ENCODE measurements at places on chromosomes 4 and X.

GRCh38 chr4:56326363-56326762 lies 60.9 kb downstream of the AASDH start:
- no peak for DNase-seq
- no peaks in the 10 kb centered on the region for H3K4me1 ChIP-seq

GRCh38 chr4:152310257-152310656 lies 225.6 kb downstream of the FBXW7 start:
- no peak for DNase-seq
- no peaks in the 10 kb centered on the region for H3K36me3 ChIP-seq
- no peaks in the 10 kb centered on the region for H3K27me3 ChIP-seq
- no peak overlapping the region for H3K4me3 ChIP-seq
- no peaks in the 10 kb centered on the region for H3K4me1 ChIP-seq
- no peak overlapping the region for H3K27ac ChIP-seq

DNA sequence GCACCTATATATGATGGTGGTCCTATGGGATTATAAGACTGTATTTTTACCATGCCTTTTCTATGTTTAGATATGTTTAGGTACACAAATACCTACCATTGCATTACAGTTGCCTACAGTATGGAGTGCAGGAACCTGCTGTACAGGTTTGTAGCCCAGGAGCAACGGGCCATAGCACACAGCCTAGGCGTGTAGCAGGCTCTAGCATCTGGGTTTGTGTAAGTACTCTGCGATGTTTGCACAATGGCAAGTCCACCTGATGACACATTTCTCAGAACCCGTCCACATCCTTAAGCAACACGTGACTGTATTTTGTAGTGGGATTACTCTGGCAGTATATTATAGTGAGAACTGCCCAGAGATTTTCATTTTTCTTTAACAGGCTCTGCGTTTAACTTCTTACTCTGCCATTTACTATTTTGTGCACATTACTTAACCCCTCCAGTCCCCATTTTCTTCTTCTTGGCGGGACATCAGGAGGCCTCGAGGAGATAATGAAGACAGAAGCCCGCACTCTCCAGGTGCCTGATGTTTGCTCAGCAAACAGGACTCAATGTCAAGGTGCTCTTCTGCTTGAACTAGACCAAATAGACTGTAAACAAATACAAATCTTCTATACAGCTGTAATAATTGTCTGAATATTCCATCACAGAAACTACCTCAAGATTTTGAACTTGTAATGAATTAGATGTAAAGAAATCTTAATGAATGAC lies 102.0 kb upstream of the PDLIM3 start:
- DNase-seq: no peak
- H3K27me3 ChIP-seq: peaks cover 16% of the 10 kb centered on the region
- no peak overlapping the region for H3K4me3 ChIP-seq
- H3K4me1 ChIP-seq: peaks cover 11% of the 10 kb centered on the region

DNA sequence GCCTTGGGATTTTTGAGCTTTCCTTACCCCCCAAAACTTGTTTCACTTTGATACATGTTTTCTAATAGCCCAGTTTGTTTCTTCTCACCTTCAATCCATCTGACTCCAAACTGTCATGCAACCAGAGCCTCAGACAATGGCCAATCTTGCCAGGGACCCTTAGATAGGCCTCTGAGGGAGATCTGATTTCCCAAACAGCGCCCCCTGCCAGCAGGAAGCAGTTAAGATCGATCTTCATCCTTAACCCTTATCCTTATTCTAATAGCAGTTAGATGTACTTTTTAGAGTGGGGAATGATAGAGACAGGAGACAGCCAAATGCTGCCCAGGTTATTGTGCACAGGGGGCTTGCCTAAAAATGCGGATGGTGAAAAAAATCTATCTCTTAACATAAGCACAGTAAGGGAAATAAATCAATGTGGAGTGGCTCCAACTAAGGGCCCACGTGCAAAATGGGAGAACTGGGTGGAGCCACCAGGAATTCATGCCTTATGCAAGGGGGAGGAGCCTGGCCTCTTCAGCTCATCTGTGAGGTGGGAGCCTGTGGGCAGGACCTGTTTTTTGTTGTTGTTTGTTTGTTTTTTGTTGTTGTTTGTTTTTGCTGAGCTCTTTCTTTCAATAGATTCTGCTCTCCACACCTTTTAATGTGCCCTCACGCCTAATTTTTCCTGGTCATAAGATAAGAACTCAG lies 833.6 kb upstream of the AGA start:
- DNase-seq: no peak
- no peaks in the 10 kb centered on the region for H3K27me3 ChIP-seq
- H3K27ac ChIP-seq: no peak overlapping the region
- H3K36me3 ChIP-seq: no peaks in the 10 kb centered on the region
- H3K4me3 ChIP-seq: no peak overlapping the region
- H3K4me1 ChIP-seq: no peaks in the 10 kb centered on the region

DNA sequence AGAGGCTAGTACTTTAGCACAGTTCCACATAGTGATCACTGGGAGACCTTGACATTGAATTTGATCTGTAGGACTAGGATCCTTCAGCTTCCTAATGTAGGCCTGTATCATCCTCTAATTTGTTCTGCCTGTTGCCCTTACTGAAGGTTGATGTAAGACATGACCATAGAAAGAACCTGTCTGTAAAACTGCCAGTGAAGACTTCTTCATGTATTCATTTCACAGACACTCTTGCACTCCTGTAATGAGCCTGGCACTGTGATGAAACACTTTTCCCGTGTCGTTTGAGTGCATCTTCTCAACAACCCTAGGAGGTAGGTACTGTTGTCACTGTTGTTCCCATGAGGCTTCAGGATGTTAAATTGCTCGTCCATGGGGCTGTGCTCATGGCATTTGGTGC lies 14.7 kb downstream of the RAB9A start:
- no peaks in the 10 kb centered on the region for H3K36me3 ChIP-seq
- no peak overlapping the region for H3K27ac ChIP-seq
- DNase-seq: no peak
- H3K27me3 ChIP-seq: no peaks in the 10 kb centered on the region

GRCh38 chr4:118417325-118417724 lies 64.5 kb upstream of the PRSS12 start:
- no peaks in the 10 kb centered on the region for H3K36me3 ChIP-seq
- no peak for DNase-seq
- H3K4me1 ChIP-seq: no peaks in the 10 kb centered on the region
- no peaks in the 10 kb centered on the region for H3K27me3 ChIP-seq

DNA sequence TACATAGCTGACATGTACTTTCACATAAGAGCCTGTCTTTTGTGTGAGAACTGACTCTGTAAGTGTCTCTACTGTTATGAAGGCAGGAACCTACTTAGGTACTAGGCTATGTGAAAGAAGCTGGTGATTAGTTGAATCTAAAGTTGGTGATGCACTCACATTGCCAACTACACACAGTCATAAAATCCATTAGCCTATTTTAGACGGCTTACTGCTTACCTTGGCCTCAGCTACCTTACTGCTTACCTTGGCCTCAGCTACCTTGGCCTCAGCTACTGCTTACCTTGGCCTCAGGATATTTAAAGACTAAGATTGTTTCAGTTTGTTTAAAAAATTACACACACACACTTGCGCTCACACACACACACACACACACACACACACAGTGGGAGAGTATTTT lies 549.7 kb downstream of the IL1RAPL1 start:
- DNase-seq: no peak
- no peaks in the 10 kb centered on the region for H3K36me3 ChIP-seq
- H3K27ac ChIP-seq: no peak overlapping the region
- no peak overlapping the region for H3K4me3 ChIP-seq
- no peaks in the 10 kb centered on the region for H3K27me3 ChIP-seq
- no peaks in the 10 kb centered on the region for H3K4me1 ChIP-seq

DNA sequence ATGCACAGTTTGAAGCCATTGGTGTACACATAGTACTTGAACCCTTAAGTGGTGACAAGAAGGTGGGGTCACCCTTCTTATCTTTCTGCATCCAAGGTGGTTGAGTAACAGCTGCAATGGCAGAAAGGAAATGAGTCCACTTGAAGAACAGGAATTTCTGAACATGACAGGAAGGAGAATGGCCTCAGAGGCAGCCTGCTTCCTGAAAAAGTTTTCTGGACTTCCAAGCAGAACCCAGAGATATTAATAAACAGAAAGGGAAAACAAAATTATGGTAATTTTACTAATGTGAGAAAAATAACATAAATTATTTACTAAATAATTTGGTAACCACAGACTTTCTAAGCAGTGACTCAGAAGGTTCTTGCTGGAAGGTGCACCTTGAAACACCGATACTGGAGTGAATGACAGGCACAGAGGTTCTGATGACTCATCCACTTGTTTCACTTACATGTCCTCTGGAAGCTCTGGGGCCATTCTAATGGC lies 119.9 kb upstream of the HS3ST1 start:
- DNase-seq: no peak
- H3K36me3 ChIP-seq: no peaks in the 10 kb centered on the region
- H3K27ac ChIP-seq: no peak overlapping the region
- H3K27me3 ChIP-seq: no peaks in the 10 kb centered on the region
- peaks cover 8% of the 10 kb centered on the region for H3K4me1 ChIP-seq
- H3K4me3 ChIP-seq: no peak overlapping the region

DNA sequence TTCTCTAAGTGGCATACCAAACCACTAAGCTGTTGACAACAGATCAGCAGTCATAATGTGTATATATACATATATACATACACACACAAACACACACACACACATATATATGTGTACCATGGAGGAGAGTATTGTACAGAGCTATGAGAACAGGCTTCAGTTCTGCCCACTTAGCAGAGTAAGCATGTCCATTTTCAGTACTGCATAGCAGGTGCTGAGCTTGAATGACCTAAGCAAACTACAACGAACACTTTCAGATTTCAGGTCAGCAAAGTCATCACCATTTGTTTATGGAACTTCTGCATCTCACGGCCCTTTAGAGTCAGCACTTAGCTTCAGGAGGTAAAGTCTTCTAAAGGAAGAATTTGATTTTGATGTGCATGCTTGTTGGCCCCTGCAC lies 735.8 kb upstream of the ATOH1 start:
- H3K27ac ChIP-seq: no peak overlapping the region
- no peaks in the 10 kb centered on the region for H3K4me1 ChIP-seq
- H3K36me3 ChIP-seq: no peaks in the 10 kb centered on the region

DNA sequence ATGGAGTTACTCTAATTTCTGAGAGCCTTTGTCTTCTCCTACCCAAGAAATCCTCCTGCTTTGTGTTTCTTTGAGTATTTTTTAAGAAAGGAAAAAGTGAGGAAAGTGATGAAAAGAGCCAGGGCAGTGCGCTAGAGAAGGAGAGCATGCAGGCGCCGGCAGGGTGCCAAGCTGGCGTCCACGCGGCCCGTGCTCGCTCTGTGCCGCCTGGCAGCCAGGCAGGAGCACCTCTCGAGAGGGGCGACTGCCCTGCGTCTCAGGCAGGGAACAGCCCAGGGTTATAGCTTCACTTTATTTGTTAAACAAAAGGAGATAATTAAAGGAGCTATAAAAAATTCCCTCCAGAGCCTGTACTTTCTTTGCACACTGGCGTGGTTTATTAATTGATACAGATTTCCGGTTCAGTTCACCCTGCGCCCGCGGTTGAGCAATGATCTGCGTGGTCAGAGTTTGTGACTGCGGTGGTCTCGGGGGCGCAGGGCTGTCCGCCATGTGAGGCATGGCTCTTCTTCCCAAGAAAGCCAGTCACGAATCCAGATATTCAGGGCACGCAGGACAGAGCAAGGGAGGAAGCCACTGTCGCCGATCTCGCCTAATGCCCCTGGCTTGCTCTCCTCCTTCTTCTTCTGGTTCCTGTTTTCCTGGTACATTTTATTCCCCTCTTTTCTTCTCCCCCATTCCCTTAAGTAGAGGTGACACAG lies 110.8 kb upstream of the PAQR3 start:
- H3K27me3 ChIP-seq: no peaks in the 10 kb centered on the region
- H3K36me3 ChIP-seq: no peaks in the 10 kb centered on the region
- H3K27ac ChIP-seq: no peak overlapping the region
- no peak for DNase-seq
- H3K4me1 ChIP-seq: no peaks in the 10 kb centered on the region

DNA sequence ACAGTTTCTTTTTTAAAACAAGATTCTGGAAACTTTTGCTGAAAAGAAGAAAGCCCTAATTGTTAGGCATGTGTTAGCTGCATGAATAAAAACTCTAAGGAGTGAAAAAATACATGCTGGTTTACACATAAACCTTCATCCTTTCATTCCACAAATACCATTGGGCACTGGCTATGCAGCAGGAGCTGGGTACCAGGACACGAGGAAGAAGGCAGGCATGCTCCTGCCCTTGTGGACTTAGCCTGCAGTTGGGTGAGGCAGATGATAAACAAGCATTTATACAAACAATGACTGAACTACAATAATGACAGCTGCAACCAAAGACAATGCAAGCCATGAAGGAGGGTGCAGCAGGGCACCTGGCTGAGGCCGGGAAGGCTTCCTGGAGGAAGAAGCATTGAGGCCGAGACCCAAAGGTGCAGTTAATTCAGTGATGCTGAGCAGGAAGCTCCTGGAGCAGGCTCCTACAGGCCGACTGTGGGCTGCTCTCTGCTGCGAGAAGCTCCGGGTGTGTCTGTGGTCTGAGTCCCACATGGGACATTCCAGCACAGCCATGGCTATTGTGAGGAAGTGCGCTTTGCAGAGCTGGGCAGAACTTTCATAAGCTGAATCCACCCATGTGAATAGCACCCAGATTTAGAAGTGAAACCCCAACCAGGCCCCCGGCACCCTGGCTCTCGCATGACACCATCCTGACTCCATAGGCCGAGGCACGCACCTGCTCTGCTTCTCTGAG lies 44.0 kb upstream of the MXD4 start:
- H3K36me3 ChIP-seq: peaks cover 5% of the 10 kb centered on the region
- no peak overlapping the region for H3K27ac ChIP-seq
- H3K4me3 ChIP-seq: no peak overlapping the region
- H3K27me3 ChIP-seq: no peaks in the 10 kb centered on the region
- H3K4me1 ChIP-seq: no peaks in the 10 kb centered on the region

GRCh38 chr4:15996773-15997172 lies 33.8 kb upstream of the FGFBP2 start:
- H3K4me1 ChIP-seq: no peaks in the 10 kb centered on the region
- H3K27me3 ChIP-seq: no peaks in the 10 kb centered on the region
- H3K27ac ChIP-seq: no peak overlapping the region
- no peaks in the 10 kb centered on the region for H3K36me3 ChIP-seq

- no peak overlapping the region for H3K4me3 ChIP-seq
- H3K4me1 ChIP-seq: peaks cover 4% of the 10 kb centered on the region
- no peak overlapping the region for H3K27ac ChIP-seq
- no peaks in the 10 kb centered on the region for H3K36me3 ChIP-seq
Observed at GRCh38 chrX:17075004-17075403, 128.5 kb downstream of the REPS2 start.

GRCh38 chr4:11407551-11407950 lies 21.1 kb downstream of the HS3ST1 start:
- no peak for DNase-seq
- H3K36me3 ChIP-seq: no peaks in the 10 kb centered on the region
- H3K27me3 ChIP-seq: no peaks in the 10 kb centered on the region
- peaks cover 4% of the 10 kb centered on the region for H3K4me1 ChIP-seq

GRCh38 chr4:178448372-178449035 lies 1006.3 kb upstream of the AGA start:
- no peaks in the 10 kb centered on the region for H3K27me3 ChIP-seq
- no peaks in the 10 kb centered on the region for H3K36me3 ChIP-seq
- H3K4me1 ChIP-seq: no peaks in the 10 kb centered on the region
- no peak for DNase-seq
- H3K27ac ChIP-seq: no peak overlapping the region
- no peak overlapping the region for H3K4me3 ChIP-seq
